ENCODE measurements at places on chromosomes 7 and 10. TPM values are rescaled to one million over a fixed set of nuclear protein-coding genes. Genes with fewer than 3 reads are reported as not detected.
A peak's percentile ranks its signal among the peaks of the same experiment; 100 is the strongest.

DNA sequence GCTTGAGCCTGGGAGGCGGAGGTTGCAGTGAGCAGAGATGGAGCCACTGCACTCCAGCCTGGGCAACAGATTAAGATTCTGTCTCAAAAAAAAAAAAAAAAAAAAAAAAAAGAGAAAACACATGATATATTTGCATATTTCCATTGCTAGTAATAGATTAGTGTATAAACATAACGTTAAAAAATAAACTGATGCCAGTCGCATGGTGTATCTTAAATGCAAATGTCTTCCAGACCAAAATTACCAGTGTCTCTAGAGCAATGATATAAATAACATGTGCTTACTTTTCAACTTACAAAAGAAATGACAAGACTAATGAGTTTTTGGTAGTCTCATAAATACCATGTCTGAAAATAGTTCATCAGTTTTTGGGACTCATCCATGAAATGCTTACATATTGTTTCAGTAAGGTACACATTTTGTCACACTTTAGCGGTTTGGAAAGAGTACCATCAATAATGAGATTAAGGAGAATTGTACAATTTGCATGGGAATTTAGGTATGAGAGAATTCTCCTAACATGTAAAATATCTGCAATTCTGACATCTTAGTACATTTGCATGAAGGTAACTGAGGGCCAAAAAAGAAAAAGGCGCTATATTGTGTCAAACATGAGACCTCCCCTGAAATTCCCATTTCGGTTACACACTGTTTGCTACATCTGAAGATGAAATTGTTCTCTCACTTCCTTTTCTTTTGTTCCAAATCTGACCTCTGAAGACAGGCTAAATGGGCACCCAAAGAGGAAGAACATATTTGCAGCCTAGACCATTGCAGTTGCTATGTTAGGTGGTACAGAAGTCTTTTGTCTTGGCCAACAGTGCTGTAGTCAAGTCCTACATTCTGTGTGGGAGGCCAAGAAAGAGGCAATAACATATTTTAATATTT, 51.5 kb upstream of the PIP4K2A start:
- no peak overlapping the region for H3K4me3 ChIP-seq
- no peak for DNase-seq
- H3K4me1 ChIP-seq, result no peaks in the 10 kb centered on the region
- peaks cover 2% of the 10 kb centered on the region for H3K36me3 ChIP-seq

The AKR1D1 gene
- total RNA-seq, result not detected

DNA sequence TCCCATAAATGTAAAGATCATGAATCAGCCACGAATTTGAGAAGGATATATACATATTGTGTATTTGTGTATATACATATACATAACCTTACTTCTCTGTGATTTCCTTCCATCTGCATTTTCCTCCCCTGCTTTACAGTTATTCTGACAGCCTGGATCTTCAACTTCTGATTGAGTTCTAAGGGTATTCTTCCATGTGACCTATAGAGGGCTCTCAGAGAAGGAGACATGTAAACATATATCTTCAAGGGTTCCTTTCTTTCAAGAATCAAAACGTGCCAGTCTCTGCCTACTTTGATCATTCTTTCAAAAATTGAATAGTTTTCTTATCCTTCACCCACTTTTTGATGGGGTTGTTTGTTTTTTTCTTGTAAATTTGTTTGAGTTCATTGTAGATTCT, 453.7 kb upstream of the POT1 start:
- H3K36me3 ChIP-seq, result no peaks in the 10 kb centered on the region
- H3K27me3 ChIP-seq, result no peaks in the 10 kb centered on the region
- DNase-seq, result no peak
- no peak overlapping the region for H3K4me3 ChIP-seq

GRCh38 chr7:108839076-108839475, 269.4 kb downstream of the DNAJB9 start:
- DNase-seq, result no peak
- H3K4me3 ChIP-seq, result no peak overlapping the region
- H3K27me3 ChIP-seq, result no peaks in the 10 kb centered on the region
- no peaks in the 10 kb centered on the region for H3K4me1 ChIP-seq

- no peaks in the 10 kb centered on the region for H3K36me3 ChIP-seq
- no peak overlapping the region for H3K27ac ChIP-seq
- DNase-seq, result no peak
- H3K4me1 ChIP-seq, result peaks cover 13% of the 10 kb centered on the region
These were observed 179.3 kb upstream of the CSTF2T start for GRCh38 chr10:51878695-51879094.

DNA sequence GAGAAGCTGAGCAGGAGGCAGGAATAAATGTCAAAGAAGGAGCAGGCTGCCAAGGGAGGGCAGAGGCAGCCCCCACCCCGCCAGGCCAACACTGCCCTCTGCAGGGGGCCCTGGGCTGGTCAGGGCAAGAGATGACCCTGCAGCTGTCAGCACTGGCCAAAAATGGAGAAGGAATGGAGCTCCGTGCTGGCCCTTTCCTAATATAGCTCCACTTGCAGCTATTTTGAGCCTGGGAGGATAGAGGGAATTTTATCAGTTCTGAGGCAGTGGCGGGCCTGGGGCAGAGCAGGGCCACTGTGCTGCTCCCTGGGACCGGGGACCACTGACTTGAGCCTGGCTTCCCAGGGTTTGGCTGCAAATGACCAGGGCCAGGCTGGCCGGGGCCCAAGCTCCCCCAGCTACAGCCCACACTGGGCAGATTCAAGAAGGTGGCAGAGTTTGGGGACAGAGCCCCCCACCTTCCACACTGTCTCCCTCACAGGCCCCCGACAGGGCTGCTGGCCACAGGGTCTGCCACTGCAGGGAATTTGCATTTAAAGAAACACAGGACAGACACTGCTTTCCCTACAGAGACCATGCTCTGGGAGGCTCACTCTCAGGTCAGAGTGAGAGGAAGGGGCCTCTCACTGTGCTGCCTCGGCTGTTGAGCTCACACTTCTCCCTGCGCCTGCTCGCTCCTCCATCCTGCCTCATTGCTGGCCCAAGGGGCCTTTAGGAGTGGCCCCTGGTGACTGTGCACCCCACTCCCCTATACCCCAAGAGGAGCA, 16.2 kb downstream of the LDB3 start:
- DNase-seq, result no peak
- H3K27ac ChIP-seq, result no peak overlapping the region
- no peaks in the 10 kb centered on the region for H3K36me3 ChIP-seq

GRCh38 chr7:99842926-99843325, 15.1 kb downstream of the CYP3A43 start:
- no peak for DNase-seq
- no peak overlapping the region for H3K4me3 ChIP-seq
- H3K4me1 ChIP-seq, result no peaks in the 10 kb centered on the region
- H3K36me3 ChIP-seq, result no peaks in the 10 kb centered on the region

GRCh38 chr10:3192856-3193635, 20.5 kb upstream of the PITRM1 start:
- H3K27me3 ChIP-seq, result peaks cover 75% of the 10 kb centered on the region
- H3K4me3 ChIP-seq, result no peak overlapping the region
- no peaks in the 10 kb centered on the region for H3K36me3 ChIP-seq
- DNase-seq, result peak; percentile 60

GRCh38 chr10:123309731-123310130, 155.5 kb downstream of the BUB3 start:
- no peak overlapping the region for H3K4me3 ChIP-seq
- H3K36me3 ChIP-seq, result no peaks in the 10 kb centered on the region
- DNase-seq, result no peak
- no peaks in the 10 kb centered on the region for H3K4me1 ChIP-seq

GRCh38 chr7:144824360-144824759, 11.5 kb downstream of the TPK1 start:
- no peak overlapping the region for H3K27ac ChIP-seq
- peaks cover 48% of the 10 kb centered on the region for H3K4me1 ChIP-seq
- no peak for DNase-seq
- no peaks in the 10 kb centered on the region for H3K27me3 ChIP-seq

DNA sequence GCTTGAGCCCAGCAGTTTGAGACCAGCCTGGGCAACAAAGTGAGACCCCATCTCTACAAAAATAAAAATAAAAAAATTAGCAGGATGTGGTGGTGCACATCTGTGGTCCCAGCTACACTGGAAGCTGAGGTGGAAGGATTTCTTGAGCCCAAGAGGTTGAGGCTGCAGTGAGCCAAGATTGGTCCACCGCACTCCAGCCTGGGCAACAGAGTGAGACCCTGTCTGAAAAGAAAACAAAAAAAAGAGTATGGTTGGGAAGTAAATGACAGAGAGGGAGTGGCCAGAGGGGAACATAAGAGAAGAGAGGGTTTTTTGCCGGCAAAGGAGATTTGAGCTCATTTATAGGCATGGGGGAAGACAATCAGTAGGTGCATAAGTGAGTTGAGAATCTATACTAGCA, 19.7 kb downstream of the PLXDC2 start:
- DNase-seq, result no peak
- no peak overlapping the region for H3K4me3 ChIP-seq
- H3K4me1 ChIP-seq, result no peaks in the 10 kb centered on the region

- H3K36me3 ChIP-seq, result no peaks in the 10 kb centered on the region
- no peak for DNase-seq
- no peaks in the 10 kb centered on the region for H3K4me1 ChIP-seq
- peak overlapping the region; percentile 4 for H3K4me3 ChIP-seq
These were observed 66.5 kb downstream of the CLRN3 start for GRCh38 chr10:127826154-127826725.

DNA sequence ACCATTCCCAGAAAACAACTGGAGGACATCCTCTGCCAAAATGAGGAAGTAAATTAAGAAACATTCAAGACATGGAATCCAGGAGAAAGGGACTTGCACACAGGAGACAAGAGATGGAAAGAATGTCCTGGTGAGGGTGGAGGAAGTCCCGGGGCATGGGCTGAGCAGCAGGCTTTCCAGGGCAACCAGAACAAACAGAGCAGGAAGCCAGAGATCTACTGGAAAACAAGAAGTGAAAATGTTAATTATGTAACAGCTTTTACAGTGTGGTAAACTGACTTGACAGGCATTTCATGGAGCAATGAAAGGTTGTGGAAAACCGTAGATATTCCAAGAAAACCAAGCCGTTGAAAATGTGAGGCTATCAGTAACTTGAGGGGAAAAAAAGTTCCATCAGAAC, 55.2 kb upstream of the ZNF746 start:
- peaks cover 65% of the 10 kb centered on the region for H3K36me3 ChIP-seq
- H3K4me3 ChIP-seq, result no peak overlapping the region
- DNase-seq, result no peak
- H3K27ac ChIP-seq, result no peak overlapping the region
- H3K4me1 ChIP-seq, result no peaks in the 10 kb centered on the region

The RNF148 gene
- not detected for total RNA-seq

GRCh38 chr10:26468700-26469099, 30.6 kb downstream of the APBB1IP start:
- DNase-seq, result peak; percentile 57
- H3K4me1 ChIP-seq, result peaks cover 69% of the 10 kb centered on the region
- no peaks in the 10 kb centered on the region for H3K27me3 ChIP-seq
- H3K4me3 ChIP-seq, result no peak overlapping the region
- H3K36me3 ChIP-seq, result peaks cover 58% of the 10 kb centered on the region
- H3K27ac ChIP-seq, result peak overlapping the region; percentile 75

The VSTM2A gene
- total RNA-seq, result not detected

GRCh38 chr10:79562135-79562756, 2.0 kb upstream of the SFTPA2 start:
- H3K27ac ChIP-seq, result no peak overlapping the region
- peak; percentile 73 for DNase-seq
- no peak overlapping the region for H3K4me3 ChIP-seq
- no peaks in the 10 kb centered on the region for H3K36me3 ChIP-seq
- peaks cover 4% of the 10 kb centered on the region for H3K4me1 ChIP-seq
- H3K27me3 ChIP-seq, result peaks cover 20% of the 10 kb centered on the region

The ELFN1 gene
- total RNA-seq, result 0.08 TPM

GRCh38 chr7:5248201-5248885, 34.4 kb upstream of the SLC29A4 start:
- DNase-seq, result no peak
- H3K36me3 ChIP-seq, result no peaks in the 10 kb centered on the region
- no peak overlapping the region for H3K4me3 ChIP-seq
- H3K27me3 ChIP-seq, result no peaks in the 10 kb centered on the region

The DENND10 gene
- total RNA-seq, result 52.4 TPM

DNA sequence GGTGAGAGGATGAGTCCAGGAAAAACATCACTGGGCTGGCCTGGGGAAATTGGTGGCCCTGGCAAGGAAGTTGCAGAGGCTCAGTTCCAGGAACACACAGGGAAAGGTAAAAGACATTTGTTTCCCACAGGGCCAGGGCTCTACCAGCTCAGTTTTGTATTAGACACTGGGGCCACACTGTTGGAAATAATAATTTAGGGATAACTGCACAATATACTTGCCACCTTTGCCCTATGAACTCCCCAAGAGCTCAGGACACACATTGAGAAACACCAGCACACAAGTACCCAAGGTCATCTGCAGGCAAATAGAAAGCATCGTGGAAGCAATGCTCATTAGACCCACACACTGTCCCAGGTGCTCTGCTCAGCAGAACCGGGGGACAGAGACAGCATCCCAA, 617.6 kb downstream of the PTPRN2 start:
- DNase-seq, result no peak
- H3K27ac ChIP-seq, result no peak overlapping the region
- H3K4me1 ChIP-seq, result no peaks in the 10 kb centered on the region
- H3K27me3 ChIP-seq, result no peaks in the 10 kb centered on the region
- no peaks in the 10 kb centered on the region for H3K36me3 ChIP-seq

GRCh38 chr10:3468919-3469638, 296.5 kb upstream of the PITRM1 start:
- DNase-seq, result no peak
- H3K4me1 ChIP-seq, result peaks cover 70% of the 10 kb centered on the region
- H3K27me3 ChIP-seq, result peaks cover 2% of the 10 kb centered on the region
- peak overlapping the region; percentile 90 for H3K27ac ChIP-seq

The H2AZ2 gene
- 330 TPM for total RNA-seq
